ENCODE measurements at places on chromosomes 1 and 21.
A peak's percentile ranks its signal among the peaks of the same experiment; 100 is the strongest.

- no peak for DNase-seq
These were observed 9.3 kb upstream of the ETS2 start for GRCh38 chr21:38796424-38796823.

- peak; percentile 66 for DNase-seq
These were observed 93.2 kb upstream of the KCTD3 start for GRCh38 chr1:215473943-215474342.

DNA sequence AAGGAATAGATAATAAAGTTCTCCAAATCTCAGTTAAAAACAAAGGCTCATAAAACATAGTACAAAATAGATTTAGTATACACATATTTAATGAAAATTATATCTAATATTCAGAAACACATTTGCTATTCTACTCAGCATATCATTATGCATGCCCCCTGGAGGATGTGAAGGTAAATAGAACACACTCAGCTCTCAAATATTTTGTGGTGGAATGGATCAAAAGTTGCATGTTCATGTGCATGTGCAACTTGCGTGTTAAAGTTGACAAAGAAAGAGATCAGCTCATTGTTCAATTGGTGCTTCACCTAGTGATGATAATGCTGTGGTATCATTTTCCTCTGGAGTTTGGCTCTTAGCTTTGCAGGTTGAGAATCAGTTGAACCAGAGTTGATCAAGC, 4.9 kb upstream of the ZNF644 start:
- DNase-seq, result peak; percentile 18

DNA sequence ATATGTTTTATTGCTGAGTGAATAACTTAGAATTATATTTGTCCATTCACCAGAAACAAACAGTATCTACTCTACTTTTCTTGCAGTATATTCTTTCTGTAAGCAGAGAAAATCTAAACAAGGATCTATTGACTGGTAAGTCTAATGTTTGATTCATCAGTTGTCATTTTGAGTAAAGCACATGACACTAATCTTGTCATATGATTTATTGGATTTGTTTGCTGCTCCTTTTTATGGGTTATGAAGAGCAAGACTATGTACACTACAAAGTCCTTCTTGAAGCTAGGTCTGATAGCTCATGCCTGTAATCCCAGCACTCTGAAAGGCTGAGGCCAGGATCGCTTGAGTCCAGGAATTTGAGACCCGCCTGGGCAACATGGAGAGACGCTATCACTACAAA, 23.3 kb downstream of the KMO start:
- DNase-seq, result no peak

Measured in AG20443 (cell line).